Osteocyte (in vitro differentiated cells): ENCODE measurements at places on chromosomes 4 and X. TPM values are rescaled to one million over a fixed set of nuclear protein-coding genes. Genes with fewer than 3 reads are reported as not detected.

Gene PNMA3
- not detected in 2 replicates for total RNA-seq

Gene NSG1
- not detected in 2 replicates for total RNA-seq

Gene FAM236D
- total RNA-seq: not detected in 2 replicates

Gene ENAM
- total RNA-seq: not detected in 2 replicates

Gene TFE3
- total RNA-seq: 44.7 and 51.8 TPM in 2 replicates

DNA sequence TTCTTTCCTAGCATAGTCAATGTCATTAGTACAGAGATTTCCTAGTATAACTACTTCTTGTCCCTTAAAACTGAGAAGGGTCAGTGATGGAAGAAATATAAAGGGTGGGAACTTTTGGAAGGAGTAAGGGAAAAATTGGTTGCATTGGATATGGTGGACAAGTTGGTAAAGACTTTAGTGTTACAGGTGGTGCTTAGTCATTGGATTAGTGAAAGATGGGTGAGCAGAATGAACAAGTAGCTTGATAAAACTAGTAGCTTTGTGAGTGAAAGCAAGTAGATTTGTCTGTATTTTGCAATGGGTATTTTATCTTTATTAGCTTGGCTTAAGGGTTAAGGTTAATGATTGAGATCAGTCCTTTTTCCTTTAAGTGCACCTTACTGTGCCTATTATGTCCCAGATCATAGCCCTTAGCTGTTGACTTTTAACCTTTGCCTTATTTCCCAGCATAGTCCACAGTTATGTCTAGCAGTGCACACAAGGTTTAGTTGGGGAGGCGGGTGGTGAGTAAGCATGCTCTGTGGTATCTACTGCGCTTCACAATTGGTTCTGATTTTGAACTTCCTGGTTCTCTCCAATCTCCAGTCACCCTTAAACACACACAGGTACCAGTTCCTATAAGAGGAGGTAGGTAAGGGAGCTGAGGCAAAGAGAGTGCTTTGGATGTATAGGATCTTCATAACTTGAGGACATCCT, 9.5 kb downstream of the WDR44 start:
- DNase-seq: no peak

DNA sequence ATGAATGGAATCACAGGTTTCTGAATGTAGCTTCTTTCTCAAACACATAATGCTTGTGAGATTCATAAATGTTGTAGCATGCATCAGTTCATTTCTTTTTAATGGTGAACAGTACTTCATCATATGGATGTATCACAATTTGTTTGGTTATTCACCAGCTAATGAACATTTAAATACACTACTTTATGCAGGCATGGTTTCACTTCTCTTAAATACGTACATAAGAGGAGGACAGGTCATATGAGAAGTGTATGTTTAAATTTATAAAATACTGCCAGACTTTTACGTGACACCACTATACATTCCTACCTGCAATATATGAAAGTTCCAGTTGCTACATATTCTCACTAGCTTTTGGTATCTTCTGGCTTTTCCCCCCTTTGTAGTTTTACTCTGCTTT, 65.4 kb downstream of the ANKRD17 start:
- DNase-seq: no peak

GRCh38 chr4:182832352-182833120, 84.7 kb downstream of the DCTD start:
- no peak for DNase-seq

DNA sequence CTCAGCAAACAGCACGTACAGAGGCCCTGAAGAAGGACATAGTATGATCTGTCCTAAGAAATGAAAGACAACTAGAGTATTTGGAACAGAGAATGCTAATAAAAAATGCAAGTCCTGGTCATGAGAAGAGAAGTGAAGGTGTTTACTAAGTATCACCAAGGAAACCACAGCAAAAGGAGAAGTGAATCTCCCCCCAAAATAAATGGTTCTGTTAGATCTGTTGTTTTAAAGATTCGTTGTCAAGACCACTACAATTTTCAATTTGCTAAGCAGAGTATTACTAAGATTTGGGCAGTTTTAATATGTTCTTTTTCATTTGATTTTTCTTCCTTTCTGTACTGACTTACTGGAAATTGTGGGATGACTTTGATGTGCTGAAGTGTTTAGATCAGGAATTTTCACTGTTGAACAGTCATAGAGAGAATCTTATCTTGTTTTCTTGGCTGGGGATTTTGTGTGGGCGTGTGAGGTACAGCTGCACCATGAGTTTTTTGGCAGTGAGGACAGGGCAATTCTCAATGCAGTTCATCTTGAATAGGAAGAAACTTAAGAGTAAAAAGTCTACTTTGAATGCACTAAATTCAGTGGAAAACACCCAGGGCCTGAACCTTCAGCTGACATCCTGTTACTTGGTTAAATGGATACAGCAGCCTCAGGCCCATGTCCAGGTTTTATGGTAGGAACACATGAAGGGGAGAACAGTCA, 132.2 kb downstream of the STIM2 start:
- DNase-seq: no peak

DNA sequence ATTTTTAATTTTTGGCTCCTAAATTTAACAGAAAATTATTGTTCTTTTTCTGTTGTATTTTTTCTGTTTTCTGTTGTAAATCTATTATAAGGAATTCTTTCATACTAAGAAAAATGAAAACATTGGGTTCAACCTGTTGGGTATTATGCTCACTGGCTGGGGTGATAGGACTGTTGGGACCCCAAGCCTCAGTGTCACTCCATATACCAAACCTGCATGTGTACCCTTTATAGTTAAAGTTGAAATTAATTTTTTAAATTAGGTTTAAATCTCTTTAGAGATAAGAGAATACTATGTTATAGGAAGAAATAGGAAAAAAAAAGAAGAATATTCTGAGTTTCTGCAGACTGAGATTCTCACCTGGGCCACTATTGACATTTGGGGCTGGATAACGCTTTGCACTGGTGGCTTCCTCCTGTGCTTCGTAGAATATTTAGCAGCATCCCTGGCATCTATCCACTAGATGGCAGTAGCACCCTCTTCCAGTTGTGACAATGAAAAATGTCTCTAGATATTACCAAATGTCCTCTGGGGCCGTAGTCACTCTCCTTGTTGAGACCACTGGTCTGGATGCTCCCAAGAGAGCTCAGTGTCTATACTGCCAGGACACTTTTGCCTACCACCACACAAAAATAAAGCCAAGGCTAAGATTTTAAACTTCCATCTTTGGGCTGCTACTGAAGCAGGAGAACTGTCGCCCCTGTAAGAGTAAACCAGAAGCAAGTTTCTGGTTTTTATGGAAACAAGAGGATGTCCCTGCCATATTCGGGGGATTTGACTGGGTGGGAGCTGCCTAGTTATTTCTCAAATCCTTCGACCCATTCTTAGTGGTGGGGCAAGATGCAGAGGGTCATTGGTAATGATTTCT, 22.4 kb upstream of the CLTRN start:
- DNase-seq: peak; percentile 84

DNA sequence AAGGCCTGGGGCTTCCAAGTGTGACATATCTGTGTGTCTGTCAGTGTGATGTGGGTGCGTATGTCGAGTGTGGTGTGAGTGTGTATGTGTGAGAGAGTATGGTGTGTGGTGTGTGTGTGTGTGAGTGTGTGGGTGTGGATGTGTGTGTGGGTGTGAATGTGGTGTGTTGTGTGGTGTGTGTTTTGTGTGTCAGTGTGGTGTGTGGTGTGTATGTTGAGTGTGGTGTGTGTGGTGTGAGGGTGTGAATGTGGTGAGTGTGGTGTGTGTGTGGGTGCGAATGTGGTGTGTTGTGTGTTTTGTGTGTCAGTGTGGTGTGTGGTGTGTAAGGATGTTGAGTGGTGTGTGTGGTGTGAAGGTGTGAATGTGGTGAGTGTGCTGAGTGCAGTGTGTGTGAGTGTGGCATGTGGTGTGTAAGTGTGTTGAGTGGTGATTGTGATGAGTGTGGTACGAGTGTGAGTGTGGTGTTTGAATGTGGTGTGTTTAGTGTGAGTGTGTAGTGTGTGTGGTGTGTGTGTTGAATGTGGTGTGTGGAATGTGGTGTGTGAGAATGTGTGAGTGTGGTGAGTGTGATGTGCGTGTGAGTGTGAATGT, 61.6 kb upstream of the SORCS2 start:
- no peak for DNase-seq

GRCh38 chr4:8044699-8045098, 105.0 kb upstream of the AFAP1 start:
- no peak for DNase-seq

DNA sequence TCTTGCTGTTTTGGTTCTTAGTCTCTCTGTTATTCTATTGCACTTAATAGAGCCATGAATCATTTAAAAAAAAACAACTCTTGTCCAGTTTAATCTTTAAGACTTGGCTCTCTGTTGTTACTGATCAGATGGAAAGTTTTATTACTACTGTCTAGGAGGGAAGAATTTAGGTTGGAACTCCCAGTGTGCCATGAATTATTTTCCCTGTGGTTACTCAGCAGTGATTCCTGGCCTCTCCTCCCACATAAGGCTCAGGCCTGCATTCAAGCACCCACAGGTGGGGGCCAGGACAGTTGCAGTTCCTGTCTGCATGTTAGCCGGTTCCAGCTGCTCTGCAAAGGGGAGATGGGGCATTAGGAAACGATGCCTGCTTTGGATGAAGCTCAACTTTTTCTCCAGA, 29.8 kb upstream of the ESX1 start:
- no peak for DNase-seq

- DNase-seq: no peak
Observed at GRCh38 chr4:41939016-41939626, 3.9 kb downstream of the TMEM33 start.
